Left lung (tissue), 14 donors: ENCODE measurements at places on chromosomes 4 and X. TPM values are rescaled to one million over a fixed set of nuclear protein-coding genes. Genes with fewer than 3 reads are reported as not detected.
A peak's percentile ranks its signal among the peaks of the same experiment; 100 is the strongest.

GRCh38 chrX:118904218-118904617 is 70.2 kb upstream of the LONRF3 start:
- H3K36me3 ChIP-seq = no peaks in the 10 kb centered on the region
- no peak overlapping the region for H3K27ac ChIP-seq
- no peak overlapping the region for H3K4me3 ChIP-seq
- no peaks in the 10 kb centered on the region for H3K4me1 ChIP-seq
- DNase-seq = no peak
- no peaks in the 10 kb centered on the region for H3K27me3 ChIP-seq

DNA sequence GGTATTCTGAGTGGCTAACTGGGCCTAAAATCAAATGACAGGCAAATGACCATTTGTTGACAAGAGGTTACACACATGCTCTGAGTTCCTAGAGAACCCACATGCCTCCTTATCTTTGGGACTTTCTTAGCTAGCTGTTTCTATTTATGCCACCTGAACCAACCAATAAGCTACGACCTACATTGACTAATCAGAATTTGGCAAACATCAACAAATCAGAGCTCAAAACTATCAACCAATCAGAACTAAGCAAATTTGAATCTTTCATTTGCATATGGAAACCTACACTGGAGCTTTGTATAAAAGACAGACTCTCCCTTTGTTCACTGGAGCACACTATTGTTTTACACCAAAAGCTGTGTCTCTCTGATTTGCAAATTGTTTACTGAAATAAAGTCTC is 192.0 kb downstream of the CXXC4 start:
- no peak overlapping the region for H3K4me3 ChIP-seq
- no peaks in the 10 kb centered on the region for H3K36me3 ChIP-seq
- no peak for DNase-seq
- H3K27ac ChIP-seq = no peak overlapping the region

DNA sequence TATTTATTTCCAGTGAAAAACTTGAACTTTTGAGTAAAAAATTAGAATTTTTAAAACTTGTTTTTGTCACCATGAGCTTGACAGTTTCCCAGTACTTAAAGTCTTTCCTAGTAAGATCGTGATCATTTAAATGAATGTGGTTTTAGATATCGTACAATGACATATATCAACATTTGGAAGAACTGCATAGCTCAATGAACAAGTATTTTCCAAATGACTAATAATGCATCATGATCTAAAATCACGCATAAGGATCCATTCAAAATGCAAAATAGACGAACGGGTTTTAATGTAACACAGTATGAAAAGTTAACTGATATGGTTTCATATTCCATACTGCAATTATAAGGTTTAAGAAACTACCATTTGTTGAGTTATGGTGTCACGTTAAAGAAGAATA is 4.1 kb upstream of the NDNF start:
- no peak for DNase-seq
- H3K4me1 ChIP-seq = no peaks in the 10 kb centered on the region
- peaks cover 45% of the 10 kb centered on the region for H3K27me3 ChIP-seq

DNA sequence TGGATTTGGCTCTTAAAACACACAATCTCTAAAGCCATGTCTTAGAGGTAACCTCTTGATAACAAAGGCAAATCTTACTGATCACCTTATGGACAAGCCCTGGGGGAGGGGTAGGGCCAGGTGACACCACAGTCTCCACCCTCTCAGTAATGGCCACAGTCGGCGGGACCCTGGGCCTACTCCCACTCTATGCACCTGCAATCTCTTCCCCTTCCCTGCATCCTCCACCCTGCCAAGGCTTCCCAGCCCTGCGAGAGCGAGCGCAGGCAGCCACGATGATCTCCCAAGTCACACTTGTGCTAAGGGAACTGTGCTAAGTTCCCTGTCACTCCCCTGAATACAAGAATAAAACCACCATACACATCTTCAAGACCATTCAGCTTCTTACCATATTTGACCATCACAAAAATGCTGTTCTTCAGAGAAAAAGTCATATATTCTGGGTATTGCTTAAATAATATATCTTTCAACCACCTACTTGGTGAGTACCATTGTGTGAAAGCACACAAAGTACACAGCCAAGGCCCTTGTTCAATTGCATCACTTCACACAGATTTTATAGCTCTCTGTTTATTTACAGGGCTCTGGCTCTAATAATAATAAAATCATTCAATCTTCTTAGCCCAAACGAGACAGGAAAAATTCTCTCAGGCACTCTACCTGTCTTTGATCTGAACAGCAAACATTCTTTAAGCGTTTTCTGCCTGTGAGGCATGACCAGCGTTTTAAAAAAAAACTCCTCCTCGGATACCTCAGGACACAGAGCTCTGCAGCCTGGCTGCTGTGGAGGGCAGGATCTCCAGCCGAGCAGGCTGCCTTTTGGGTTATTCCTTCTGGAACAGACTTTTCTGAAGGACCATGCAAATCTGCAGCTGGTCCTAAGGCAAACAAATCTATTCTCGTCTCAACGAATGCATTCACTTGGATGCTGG is 115.7 kb upstream of the MAP3K15 start:
- DNase-seq = no peak
- no peaks in the 10 kb centered on the region for H3K27me3 ChIP-seq
- H3K4me3 ChIP-seq = no peak overlapping the region

UNC5C gene
- 43.6 TPM for polyA plus RNA-seq

DNA sequence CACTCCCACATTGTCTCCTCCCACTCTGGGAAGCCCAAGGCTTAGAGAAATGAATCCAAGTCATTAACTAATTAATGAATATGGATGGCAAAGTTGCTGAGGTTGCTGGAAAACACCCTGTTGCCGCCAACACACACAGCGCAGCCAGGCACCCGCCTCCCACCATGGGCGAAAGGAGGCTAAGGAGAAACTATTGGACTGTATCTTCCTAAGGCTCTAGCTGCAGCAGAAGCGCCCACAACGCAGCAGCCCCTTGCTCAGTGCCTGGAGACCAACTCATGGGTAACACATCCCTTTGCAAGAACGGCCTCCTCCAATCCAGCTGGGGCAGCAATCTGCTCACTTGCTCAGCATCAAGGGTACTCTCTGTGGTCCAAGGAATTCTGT is 34.2 kb downstream of the TSC22D3 start:
- peaks cover 16% of the 10 kb centered on the region for H3K4me1 ChIP-seq
- H3K27me3 ChIP-seq = no peaks in the 10 kb centered on the region
- no peaks in the 10 kb centered on the region for H3K36me3 ChIP-seq
- no peak for DNase-seq

CYSLTR1 gene
- 2.0 TPM for polyA plus RNA-seq

GRCh38 chrX:49876750-49877149 is 2.5 kb upstream of the USP27X start:
- H3K27ac ChIP-seq = no peak overlapping the region
- H3K4me3 ChIP-seq = no peak overlapping the region
- DNase-seq = no peak

GRCh38 chr4:148405161-148405893 is 36.9 kb downstream of the NR3C2 start:
- H3K27me3 ChIP-seq = no peaks in the 10 kb centered on the region
- DNase-seq = peak; percentile 46
- H3K4me3 ChIP-seq = no peak overlapping the region
- no peaks in the 10 kb centered on the region for H3K36me3 ChIP-seq
- H3K4me1 ChIP-seq = no peaks in the 10 kb centered on the region

SYTL4 gene
- 11.6 TPM for polyA plus RNA-seq

ADH1C gene
- 26.1 TPM for polyA plus RNA-seq

GRCh38 chr4:140172960-140173359 is 19.0 kb upstream of the MAML3 start:
- no peaks in the 10 kb centered on the region for H3K4me1 ChIP-seq
- H3K36me3 ChIP-seq = no peaks in the 10 kb centered on the region
- no peak for DNase-seq
- no peak overlapping the region for H3K4me3 ChIP-seq

DNA sequence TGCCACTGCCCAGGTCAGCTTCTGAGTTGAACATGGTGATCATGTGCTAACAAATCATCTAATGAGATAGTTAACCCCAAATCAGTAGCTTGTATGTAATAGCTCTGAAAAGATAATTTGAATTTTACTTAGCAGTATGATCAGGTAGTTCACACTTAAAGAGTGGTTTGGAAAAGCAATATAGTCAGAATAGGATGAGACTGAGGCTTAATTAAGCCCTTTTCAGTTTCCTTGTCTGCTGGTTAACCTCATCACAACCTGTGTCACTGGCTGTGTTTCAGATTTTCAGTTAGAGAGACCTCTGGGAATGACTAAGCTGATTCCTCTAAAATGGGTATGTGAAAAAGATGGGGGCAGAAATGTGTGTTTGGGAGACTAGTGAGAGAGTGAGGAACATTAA is 38.1 kb downstream of the GPR174 start:
- DNase-seq = no peak
- H3K4me1 ChIP-seq = no peaks in the 10 kb centered on the region
- no peak overlapping the region for H3K27ac ChIP-seq
- H3K27me3 ChIP-seq = no peaks in the 10 kb centered on the region

GRCh38 chr4:91319556-91320268 is 984.1 kb upstream of the GRID2 start:
- H3K27ac ChIP-seq = no peak overlapping the region
- DNase-seq = no peak
- no peaks in the 10 kb centered on the region for H3K4me1 ChIP-seq
- H3K27me3 ChIP-seq = no peaks in the 10 kb centered on the region

GRCh38 chrX:18994713-18995112 is 10.8 kb upstream of the PHKA2 start:
- H3K27me3 ChIP-seq = peaks cover 8% of the 10 kb centered on the region
- H3K36me3 ChIP-seq = no peaks in the 10 kb centered on the region
- no peaks in the 10 kb centered on the region for H3K4me1 ChIP-seq
- no peak overlapping the region for H3K27ac ChIP-seq
- no peak for DNase-seq
- H3K4me3 ChIP-seq = no peak overlapping the region

GRCh38 chr4:132691668-132692067 is 457.4 kb upstream of the PCDH10 start:
- no peak for DNase-seq
- no peaks in the 10 kb centered on the region for H3K4me1 ChIP-seq
- no peak overlapping the region for H3K4me3 ChIP-seq
- no peaks in the 10 kb centered on the region for H3K27me3 ChIP-seq
- H3K27ac ChIP-seq = no peak overlapping the region

GAGE12H gene
- not detected for polyA plus RNA-seq

C4orf50 gene
- 0.01 TPM for polyA plus RNA-seq

DNA sequence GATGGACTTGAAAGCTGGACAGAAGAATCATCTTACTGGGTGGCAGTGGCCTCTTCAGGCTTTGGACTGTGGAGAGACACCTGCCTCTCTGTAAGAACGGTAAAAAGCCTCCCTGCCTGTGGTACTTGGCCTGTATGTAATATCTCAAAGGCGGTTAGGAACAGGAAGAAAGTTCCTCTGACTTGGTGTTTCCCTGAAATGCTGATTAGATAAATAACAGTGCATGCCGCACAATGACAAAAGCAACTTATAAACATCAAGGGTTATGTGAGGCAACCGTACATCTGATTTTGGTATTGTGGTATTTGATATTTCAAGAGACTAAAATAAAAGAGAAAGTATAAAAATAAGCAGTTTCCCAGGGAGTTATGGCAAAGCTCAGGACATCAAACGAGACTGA is 92.4 kb upstream of the SORBS2 start:
- H3K27ac ChIP-seq = no peak overlapping the region
- no peak overlapping the region for H3K4me3 ChIP-seq
- H3K4me1 ChIP-seq = no peaks in the 10 kb centered on the region

GRCh38 chr4:3241898-3242524 is 6.9 kb upstream of the MSANTD1 start:
- no peaks in the 10 kb centered on the region for H3K4me1 ChIP-seq
- no peak overlapping the region for H3K4me3 ChIP-seq
- H3K36me3 ChIP-seq = no peaks in the 10 kb centered on the region

GRCh38 chr4:46016306-46016705 is 107.5 kb downstream of the GABRG1 start:
- no peaks in the 10 kb centered on the region for H3K4me1 ChIP-seq
- no peak overlapping the region for H3K4me3 ChIP-seq
- no peak for DNase-seq
- H3K36me3 ChIP-seq = no peaks in the 10 kb centered on the region
- H3K27me3 ChIP-seq = no peaks in the 10 kb centered on the region

- no peaks in the 10 kb centered on the region for H3K36me3 ChIP-seq
- no peak for DNase-seq
- no peak overlapping the region for H3K27ac ChIP-seq
- H3K27me3 ChIP-seq = no peaks in the 10 kb centered on the region
- no peak overlapping the region for H3K4me3 ChIP-seq
These were observed 25.4 kb upstream of the IL2 start for GRCh38 chr4:122481766-122482405.

UGT2A2 gene
- not detected for polyA plus RNA-seq

DNA sequence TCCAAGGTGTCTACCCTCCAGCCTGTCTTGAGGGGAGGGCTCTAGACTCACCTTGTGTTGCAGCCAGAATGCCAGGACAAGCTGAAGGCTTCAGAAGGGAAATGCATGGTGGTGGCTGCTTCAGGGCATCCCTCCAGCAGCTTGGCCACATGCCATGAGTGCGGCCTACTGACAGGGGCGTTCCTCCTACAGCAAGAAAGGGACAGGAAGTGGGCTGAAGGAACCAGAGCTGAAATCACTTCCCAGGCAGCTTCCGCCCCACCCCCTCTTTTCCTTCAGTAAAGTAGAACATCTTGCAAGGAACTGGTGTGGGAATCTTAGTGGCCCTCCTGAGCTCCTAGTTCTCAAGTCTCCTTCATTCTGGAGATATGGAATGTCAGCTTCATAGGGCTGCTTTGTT is 167.5 kb upstream of the DGKK start:
- no peaks in the 10 kb centered on the region for H3K27me3 ChIP-seq
- no peaks in the 10 kb centered on the region for H3K4me1 ChIP-seq
- H3K27ac ChIP-seq = no peak overlapping the region
- no peak overlapping the region for H3K4me3 ChIP-seq
- DNase-seq = peak; percentile 13
- no peaks in the 10 kb centered on the region for H3K36me3 ChIP-seq

GRCh38 chr4:86092684-86093083 is 267.2 kb downstream of the MAPK10 start:
- no peak for DNase-seq
- no peak overlapping the region for H3K27ac ChIP-seq
- H3K4me1 ChIP-seq = no peaks in the 10 kb centered on the region
- H3K36me3 ChIP-seq = no peaks in the 10 kb centered on the region
- H3K4me3 ChIP-seq = no peak overlapping the region

JCHAIN gene
- 2.1 TPM for polyA plus RNA-seq

- no peak overlapping the region for H3K4me3 ChIP-seq
- no peaks in the 10 kb centered on the region for H3K36me3 ChIP-seq
- H3K27me3 ChIP-seq = no peaks in the 10 kb centered on the region
- H3K27ac ChIP-seq = no peak overlapping the region
These were observed 449.8 kb upstream of the AR start for GRCh38 chrX:67094061-67094460.

DNA sequence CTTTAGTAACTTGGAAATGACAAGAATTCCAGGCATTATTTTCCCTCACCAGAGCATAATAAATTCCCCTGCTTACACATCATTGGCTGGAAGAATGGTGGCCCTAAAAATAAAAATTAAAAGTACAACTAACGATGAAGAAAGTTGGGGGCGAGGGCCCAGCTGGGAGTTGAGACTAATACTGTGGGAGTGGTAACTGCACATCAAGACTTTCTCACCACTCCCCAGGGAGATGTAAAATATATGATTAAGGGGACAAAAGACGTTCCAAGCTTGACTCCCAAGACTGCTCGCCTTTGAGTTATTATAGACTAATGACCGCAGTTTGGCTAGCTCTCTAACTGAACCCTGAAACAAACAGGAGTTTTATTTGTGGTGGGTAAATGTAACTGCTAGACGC is 30.0 kb downstream of the SMIM31 start:
- no peaks in the 10 kb centered on the region for H3K4me1 ChIP-seq
- no peak overlapping the region for H3K4me3 ChIP-seq
- H3K36me3 ChIP-seq = no peaks in the 10 kb centered on the region
- H3K27me3 ChIP-seq = no peaks in the 10 kb centered on the region

TLR1 gene
- polyA plus RNA-seq = 6.2 TPM
